Effector CD4-positive, alpha-beta T cell (primary cell): ENCODE measurements at places on chromosomes 3 and 15.

DNA sequence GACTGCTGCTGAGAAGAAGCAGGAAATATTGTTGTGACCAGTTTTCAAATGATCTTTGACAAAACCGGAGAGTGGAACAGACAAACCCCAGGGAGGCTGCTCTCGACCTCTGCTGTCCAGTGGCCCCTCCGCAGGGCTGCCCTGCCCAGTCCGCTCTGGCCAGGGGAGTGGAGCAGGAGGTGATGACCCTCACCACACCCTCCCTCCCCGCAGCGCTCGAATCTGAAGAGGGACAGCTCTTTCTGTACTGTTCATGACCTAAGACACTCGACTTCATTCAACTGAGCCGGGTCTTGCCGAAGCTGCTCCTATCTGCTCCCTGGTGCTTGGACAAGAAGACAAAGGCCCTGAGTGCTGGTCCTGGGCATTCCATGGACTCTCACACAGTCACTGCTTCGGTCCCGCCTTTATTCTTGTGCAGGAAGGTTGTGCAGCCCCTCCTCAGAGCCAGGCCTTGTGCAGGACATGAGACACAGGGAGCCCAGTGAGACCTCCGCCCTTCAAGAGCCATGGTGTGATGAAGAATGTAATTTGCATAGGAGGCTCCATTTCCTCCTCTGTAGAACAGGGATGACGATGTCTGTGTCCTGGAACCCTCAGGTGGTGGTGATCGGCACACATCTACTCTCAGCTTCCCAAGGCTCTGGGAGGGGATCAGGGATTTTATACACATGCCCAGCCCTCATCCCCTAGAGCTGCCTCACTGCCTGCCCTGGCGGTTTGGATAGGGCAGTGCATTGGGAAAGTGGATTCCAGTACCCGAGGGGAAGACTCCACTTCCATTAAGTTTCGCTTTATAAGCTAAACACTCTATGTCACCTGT is 97.1 kb upstream of the PRR20G start:
- DNase-seq, result no peak

DNA sequence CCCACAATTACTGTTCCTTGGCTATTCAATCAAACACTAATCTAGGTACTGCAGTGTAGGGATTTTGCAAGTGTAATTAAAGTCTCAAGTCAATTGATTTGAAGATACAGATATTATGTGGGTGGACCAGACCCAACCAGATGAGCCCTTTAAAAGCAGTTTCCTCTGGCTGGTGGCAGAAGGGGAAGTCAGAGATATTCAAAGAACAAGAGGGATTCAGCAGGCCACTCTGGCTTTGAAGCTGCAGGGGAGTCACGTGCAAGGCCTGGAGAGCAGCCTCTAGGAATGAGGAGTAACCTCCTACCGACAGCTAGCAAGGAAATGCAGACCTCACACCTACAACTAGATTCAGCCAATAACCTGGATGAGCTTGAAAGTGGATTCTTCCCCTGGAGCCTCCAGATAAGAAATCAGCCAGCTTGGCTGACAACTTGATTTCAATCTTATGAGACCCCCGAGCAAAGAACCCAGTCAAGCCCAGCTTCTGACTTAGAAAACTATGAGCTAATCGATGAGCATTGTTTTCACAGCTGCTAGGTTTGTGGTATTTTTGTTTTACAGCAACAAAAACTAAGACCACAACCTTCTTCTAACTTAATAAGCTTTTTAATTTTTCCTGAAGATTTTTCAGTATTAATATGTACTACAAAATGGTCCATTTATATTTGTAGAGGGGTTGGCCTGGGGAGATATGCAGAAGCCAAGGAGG is 13.4 kb downstream of the HACD2 start:
- DNase-seq, result no peak

DNA sequence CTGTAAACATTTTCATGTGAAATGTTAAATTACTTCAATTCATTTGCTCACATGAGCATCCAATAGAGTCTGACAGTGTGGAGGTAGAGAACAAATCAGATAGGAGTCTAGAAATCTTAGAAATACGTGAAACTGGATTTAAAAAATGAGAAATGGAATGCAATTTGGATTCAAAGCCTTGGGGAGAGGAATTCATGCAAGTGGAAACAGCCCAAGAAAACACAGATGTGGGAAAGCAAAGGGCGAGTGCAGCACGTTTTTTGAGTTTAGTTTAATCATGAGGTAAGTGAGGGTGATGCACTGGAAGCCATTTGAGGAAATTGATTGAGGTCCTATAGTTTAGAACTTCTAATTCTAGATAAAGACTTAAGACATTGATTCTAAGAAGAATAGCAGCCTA is 434.7 kb downstream of the C3orf38 start:
- DNase-seq, result no peak

DNA sequence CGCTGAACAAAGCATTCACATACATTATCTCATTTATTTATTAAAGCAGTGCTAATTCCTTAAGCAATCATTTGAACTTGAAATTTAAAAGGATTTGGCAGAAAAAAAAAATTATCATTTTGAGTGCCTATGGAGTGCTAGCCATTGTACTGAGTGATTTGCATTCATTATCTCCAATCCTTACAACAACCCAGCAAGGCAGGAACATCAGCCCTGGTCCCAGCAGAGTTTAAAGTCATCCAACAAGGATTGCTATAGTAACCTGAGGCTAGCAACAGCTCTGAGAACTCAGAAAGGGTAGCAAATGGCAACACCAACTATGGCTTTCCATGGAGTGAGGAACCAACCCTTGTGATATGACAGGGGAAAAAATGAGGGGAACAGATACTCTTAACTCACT is 237.6 kb upstream of the SETMAR start:
- DNase-seq, result no peak

DNA sequence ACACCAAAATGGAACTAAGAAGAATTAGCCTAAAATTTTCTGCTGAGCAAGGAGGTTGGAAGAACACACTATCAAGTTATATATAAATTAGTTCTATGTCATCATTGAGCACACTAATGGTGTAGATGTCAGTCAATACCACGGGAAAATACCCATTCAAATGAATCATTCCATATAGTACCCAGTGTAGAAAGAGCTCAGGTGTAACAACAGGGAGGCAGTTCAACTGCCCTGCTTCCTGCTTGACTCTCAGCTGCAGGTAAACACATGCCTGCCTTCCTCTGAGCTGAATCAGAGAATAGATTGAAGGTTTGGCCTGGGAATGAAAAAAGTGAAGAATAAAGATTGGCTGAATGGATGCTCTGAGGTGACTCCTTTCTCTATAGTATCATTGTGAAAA is 1088.0 kb downstream of the AGBL1 start:
- DNase-seq, result no peak

- DNase-seq, result no peak
Observed at GRCh38 chr15:91465696-91466095, 365.6 kb downstream of the SV2B start.

DNA sequence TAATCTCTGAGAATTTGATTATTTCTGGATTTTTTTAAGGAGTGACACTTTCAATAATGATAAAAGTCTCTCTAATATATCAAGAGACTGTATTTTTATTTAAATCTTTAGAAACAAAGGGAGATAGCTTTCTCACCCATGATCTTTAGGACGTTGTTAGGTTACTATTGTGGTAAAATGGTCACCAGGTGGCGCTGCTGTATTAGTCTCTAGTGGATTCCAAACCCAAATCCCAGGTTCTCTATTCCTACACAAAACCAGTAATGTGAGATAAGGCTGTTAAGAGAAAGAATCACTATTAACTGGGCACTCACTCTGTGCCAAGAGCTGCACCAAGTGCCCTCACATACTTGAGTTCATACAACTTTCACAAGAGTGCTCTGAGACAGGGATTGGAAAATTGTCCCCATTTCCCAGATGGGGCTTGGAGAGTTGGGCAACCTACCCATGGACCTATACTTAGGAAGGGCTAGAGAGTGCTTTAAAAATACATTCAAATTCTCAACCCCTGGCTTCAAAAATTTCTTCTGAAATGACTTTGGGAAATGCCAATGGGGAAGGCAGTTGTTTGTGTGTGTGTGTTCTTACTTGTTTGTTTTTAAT is 593.4 kb upstream of the TGFBR2 start:
- peak; percentile 19 for DNase-seq

DNA sequence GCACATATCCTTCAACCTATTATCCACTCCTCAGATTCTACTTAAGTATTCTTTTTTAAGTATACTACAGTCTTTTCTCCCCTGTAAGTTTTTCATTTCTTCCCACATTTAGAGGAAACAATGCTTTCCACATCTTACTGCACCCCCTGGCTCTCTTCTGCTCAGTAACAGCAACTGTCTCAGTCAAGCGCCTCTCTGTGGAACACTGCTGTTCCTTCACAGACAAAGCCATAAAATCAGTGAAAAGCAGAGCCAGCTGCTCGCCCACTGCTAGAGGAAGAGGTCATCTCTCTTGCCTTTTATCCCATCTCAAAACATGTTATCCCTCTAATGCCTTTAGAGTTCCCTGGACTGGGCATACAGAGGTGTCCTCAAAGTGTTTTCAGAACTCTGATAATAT is 24.8 kb downstream of the SERP1 start:
- no peak for DNase-seq

DNA sequence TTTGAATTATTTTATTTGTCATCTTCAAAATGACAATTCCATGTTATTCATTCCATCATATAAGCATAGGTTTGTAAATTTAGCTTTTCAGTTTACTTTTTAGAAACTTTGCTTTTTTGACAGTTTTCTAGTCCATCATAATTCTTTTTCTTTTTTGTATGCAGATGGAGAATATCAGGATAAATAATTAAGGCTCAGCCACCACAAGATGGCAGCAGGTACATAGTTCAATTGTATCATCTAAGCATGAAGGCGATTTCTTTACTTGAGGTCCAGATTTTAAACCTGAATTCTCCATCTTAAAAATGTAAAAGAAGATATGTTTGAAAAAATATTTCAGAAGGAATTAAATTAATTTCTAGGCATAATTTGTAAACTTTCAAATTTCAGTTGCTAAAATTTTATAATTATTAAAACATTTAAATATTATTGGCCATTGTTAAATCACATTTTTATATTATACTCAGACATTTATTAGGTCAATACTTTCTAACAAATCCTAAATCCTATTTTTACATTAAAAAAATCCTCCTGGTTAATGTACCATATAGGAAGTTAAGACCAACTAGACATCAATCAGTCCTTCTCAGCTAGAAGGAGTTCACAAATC is 15.1 kb downstream of the PLSCR5 start:
- no peak for DNase-seq

DNA sequence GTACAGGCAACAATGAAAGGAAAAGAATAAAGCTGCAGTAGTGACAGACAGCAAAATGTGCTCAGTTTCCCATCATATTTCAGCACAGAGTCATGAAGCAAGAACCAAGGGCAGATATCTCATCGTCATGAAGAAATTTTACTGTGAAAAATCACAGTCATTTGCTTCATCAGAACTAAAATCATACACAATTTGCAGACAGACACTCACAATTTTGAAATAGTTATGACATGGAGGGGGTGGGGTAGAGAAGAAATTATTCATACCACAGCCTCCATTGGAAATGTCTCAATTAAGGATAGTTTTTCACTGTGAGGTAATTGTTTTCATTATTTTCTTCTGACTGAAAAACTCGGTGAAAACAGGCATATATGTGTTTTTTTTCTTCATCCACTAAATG is 78.8 kb upstream of the CNTN3 start:
- DNase-seq, result no peak
